ENCODE measurements at places on chromosomes 5 and 9.

DNA sequence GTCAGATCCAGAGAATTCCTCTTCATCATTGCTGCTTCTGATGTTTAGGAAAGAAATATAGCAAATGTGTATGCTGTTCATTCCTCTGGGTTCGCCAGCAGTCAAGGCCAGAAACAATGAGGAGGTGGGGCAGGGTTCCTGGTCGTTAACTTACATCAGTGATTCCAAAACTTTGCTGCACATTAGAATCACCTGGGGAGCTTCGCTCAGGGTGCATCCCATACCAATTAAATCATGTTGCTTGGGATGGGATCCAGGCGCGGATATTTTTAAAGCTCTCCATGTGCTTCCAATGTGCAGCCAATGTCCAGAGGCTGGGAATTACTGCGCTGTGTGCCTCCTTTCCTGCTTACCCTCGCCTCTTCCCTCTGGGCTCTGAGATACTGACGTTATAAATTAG lies 227.9 kb upstream of the KLF9 start:
- no peak for DNase-seq

DNA sequence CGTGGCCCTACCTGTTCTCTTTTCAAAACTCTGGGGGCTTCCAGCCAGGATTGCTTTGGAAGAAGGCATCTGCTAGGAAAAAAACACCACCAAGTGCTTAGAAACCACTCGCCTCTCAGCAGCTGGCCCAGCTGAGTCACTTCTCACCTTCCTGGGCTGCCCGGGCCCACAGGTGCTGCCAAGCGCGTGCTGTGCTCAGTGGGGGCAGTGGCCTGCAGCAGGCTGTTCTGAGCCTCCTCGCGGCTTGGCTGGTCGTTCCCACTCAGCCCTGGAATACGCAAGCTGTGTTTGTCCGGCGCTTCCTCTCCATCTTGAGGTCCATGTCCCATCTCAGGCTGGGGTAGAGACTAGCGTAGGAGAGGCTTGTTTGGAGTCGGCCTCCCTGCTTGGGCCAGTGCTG lies 102.5 kb upstream of the FCN2 start:
- no peak for DNase-seq

DNA sequence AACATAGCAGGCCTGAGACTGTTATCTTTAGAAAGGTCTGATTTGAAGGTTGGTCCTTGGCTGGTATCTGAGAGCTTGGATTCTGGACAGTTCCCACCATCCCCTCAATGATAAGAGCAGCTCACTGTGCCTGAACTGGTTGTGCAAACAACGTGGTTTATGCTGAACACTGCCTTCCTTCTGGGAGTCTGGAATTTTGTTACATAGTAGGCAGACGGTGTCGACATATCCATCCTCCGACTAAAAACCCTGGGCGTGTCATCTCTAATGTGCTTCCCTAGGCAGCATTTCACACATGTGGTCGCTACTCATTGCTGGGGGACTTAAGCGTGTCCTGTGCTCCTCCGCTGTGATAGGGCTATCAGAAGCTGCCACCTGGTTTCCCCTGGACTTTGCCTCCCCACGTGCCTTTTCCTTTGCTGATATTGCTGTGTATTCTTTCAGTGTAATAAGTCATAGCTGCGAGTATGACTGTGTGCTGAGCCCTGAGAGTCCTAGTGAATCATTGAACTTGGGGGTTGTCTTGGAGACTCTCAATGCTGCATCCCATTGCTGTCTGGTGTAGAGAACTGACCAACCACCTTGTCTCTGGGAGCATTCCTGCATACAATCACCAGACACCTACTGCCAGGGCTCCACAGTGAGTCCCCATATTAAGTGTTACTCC lies 119.1 kb upstream of the TBC1D2 start:
- DNase-seq = peak; percentile 72

DNA sequence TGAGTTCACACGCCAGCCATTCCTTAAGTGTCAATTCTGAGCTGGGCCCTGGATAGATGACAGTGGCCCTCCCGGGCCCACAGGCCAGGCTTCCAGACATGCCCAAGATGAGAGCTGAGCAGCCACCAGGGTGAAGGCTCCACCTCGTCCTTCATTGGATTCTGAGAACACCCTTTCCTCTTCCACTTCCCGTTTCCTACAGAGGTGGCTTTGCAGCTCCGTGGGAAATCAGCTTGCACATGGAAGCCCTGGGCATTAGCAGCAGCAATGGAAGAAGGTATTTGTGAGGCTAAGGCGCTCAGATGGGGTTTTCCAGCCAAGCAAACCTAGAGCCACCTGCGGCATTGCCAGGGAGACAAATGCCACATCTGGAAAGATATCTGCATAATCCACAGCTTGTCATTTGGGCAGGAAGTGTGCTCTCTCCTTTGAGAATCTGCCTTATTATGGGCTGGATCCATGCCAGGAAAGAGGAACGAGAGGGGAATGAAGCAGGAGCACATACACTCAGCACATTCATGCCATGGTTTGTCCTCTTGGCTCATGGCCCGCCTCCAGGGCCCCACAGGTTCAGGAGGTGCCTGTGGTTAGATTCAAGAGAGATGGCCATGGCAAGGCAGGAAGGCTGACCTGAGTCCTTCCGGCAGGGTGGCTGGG lies 34.1 kb downstream of the CFAP77 start:
- DNase-seq = no peak

DNA sequence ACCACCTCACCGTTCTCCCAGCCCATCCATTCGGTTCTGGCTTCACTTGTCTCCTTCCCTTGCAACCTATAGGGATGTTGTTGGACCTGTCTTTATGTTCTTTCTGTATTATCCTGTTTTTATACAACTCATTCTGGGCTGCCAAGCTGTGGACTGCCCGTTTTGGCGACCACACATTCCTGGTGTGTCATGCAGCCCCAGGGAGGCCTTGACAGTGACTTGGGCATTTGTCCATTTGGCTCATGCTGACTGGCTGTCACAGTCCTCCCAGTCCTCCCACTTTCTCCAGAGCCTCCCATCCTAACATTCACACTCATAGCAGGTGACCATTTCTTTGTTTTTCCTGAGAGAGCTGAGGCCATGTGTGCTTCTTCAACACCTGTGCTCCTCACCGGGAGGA lies 136.4 kb downstream of the SLF1 start:
- DNase-seq = no peak

- DNase-seq = no peak
Measured at GRCh38 chr5:117752403-117752802, 1177.8 kb upstream of the SEMA6A start.

GRCh38 chr5:93601071-93601801 lies 18.2 kb downstream of the NR2F1 start:
- DNase-seq = no peak

DNA sequence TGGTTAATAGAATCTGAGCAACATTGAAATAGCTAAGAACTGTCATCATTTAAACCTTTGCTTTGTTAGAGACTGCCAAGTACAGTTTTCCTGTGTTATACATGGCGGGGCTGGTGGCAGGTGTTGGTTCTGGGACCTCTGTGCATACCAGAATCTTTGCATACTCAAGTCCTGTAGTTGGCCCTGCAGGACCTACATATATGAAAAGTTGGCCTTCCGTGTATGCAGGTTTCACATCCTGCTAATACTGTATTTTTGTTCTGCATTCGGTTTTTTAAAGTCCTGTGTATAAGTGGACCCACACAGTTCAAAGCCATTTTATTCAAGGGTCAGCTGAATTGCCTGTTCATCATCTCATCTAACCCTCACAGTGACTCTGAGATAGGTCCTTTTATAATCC lies 36.4 kb downstream of the LARP1 start:
- no peak for DNase-seq

GRCh38 chr5:55601628-55602027 lies 66.9 kb upstream of the PLPP1 start:
- no peak for DNase-seq

Data from foreskin keratinocyte (primary cell).